ENCODE measurements at places on chromosomes 5 and 9. TPM values are rescaled to one million over a fixed set of nuclear protein-coding genes. Genes with fewer than 3 reads are reported as not detected.

ZFP62 gene
- 22.1 TPM for polyA plus RNA-seq

NMRK1 gene
- 26.0 TPM for polyA plus RNA-seq

SLC6A7 gene
- not detected for polyA plus RNA-seq

SARDH gene
- 0.30 TPM for polyA plus RNA-seq

UTP15 gene
- 11.0 TPM for polyA plus RNA-seq

All from IgD-negative memory B cell (primary cell).